Left cardiac atrium (tissue), 4 donors: ENCODE measurements at places on chromosomes 7 and 10. TPM values are rescaled to one million over a fixed set of nuclear protein-coding genes. Genes with fewer than 3 reads are reported as not detected.

DNA sequence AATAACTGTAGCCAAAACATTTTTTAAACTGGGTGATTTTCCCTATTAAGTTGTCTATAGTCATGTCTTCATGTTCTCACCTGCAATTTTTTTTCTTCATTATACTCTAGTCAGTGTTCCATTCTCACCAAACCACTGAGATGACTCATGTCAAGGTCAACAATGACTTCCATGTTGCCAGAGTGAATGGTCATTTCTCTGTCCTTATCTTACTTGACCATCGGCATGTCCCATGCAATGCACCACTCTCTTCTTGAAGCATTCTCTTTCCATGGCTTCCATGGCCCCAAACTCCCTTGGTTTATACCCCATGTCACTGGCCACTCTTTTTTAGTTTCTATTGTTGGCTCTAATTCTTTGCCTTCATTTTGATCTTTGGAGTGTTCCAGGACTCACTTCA, 173.9 kb downstream of the PPP1R17 start:
- DNase-seq, result no peak

GRCh38 chr10:84531396-84531795, 203.0 kb downstream of the CCSER2 start:
- no peak for DNase-seq

GRCh38 chr10:71520042-71520441, 123.3 kb downstream of the CDH23 start:
- DNase-seq, result no peak

DNA sequence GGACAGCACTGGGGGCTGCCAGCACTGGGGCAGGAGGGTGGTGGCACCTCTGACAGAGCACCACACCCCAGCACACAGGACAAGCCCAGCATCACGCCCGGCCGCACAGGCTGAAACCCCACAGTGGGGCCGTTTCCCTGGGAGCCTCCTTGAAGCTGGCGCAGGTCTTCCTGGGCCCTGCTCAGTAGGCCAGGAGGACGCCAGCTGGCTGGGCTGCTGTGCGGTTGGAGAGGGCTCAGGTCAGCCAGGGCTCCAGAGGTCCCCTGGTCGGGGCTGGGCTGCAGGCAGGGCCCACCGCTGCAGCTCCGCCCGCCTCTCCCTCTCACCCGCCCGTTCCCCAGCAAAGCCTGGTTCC, 137.3 kb downstream of the TCERG1L start:
- DNase-seq, result no peak

DNA sequence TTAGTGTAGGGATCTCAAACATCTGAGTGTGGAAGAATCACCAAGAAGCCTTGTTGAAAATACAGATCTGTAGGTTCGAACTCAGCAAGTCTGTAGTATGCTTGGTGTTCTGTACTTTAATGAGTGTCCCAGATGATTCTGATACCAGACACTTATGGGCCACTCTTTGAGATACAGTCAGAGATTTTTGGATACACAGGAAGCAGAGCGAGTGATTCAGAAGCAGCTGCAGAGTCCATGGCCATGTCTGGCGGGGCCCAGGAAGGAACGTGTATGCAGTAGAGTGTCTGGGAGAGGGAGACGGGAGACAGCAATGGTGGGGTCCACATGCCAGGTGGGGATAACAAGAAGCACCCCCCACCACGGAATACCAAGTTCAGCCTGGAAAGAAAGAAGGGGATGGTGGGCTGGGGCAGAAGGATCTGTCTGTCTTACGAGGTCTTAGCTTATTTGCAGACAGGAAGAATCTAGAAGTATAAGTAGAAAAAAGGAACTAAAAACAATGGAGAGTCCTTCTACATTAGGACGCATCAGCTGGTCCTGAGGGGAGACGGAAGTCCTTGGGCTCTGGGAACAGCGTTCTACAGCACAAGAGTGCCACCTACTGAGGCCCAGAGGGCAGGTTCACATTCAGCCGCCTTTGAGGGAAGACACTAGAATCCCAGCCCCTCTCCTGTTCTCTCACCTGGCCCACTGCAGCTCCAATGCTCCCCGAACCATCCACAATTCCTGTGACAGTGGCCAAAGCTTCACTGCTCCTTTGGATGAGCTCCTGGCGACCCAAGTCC, 55.4 kb downstream of the SLC37A3 start:
- DNase-seq, result peak; percentile 41

DNA sequence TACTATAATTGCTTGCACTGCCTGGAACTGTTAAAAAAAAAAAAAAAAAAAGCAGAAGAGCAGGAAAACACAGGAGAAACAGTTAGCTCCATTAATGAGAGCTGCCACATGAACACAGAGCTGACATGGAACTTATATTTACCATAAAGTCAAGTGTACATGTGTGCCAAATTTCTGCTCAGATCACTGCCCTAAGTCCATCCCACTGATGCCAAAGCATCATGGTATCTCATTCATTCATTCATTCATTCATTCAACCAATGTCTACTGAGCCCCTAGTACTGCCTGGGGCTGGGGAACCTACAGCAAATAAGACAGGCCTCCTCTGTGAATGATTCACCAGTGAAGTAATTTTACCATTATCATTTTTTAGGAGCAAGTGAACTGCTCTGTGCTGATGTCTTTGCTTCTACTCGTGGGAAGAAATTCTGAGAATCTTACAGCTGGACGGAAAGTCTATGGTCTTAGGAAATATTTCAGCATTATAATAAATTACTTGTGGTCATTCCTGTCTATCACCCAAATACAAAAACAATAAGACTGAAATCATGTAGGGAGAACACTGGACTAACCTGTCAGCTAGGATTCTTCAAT, 58.8 kb upstream of the ABLIM1 start:
- DNase-seq, result no peak

GRCh38 chr10:96124230-96125141, 5.6 kb upstream of the ZNF518A start:
- DNase-seq, result no peak

GRCh38 chr7:2307690-2308107, 6.5 kb downstream of the SNX8 start:
- DNase-seq, result no peak

DNA sequence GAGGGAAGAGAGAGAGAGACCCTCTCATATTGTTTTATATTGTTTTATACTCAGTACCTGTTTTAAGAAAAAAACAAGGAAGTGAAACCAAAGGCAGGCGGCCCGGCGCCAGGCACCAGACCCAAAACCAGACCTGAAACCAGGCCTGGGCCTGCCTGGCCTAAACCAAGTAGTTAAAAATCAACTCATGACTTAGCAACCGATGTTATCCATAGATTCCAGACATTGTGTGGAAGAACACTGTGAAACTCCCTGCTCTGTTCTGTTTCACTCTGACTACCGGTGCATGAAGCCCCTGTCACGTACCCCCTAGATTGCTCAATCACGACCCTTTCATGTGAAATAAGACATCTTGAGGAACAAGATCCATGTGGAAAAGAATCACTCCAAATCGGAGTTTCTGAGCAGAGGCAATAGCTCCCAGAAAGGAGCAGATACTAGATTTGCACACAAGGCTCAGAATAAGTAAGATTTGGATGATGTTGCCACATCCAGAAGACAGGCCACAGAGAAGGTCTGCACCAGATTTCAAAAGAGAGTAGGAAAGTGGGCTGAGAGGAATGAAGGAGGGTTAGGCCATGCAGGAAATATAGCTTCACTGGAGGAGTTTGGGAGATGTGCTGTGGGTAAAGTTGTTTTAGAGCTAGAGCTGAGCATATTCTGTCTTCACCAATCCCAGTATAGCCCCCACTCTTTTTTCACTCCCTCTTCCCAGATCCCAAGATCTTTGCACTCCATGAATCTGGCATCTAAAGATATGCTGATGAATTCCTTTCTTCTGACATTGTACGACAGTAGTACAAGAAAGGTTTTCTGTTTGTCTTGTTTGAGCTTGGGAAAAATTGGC, 8.8 kb upstream of the ZNF248 start:
- no peak for DNase-seq

DNA sequence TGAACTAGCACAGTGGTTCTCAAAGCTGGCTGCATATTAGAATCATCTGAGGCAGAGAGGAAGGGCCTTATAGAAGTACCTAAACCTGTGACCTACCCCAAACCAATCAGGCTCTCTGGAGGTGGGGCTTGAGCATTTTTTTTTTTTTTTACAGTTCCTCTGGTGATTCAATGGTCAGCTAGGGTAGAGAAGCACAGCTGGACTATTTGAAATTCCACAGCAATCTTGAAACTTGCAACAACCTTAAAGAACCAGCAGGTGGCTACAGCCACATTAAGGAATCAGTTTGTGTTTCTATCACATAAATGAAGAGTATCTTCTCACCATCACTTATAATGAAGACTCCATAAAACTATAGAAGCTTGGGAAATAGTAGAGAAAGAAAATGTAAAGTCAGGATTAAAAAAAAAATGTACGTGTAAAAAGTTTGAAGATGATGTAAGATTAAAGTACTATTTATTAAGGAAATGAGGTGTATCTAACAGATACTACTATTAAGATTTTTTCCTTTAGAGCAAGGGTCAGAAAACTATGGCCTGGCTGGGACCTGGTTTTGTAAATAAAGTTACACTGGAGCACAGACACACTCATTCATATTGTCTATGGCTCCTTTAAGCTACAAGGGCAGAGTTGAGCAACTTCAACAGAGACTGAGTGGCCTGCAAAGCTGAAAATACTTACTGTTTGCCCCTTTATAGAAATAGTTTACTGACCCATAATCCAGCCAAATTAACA, 3.8 kb downstream of the RTKN2 start:
- DNase-seq, result no peak

- no peak for DNase-seq
Observed at GRCh38 chr7:96658022-96658412, 51.6 kb downstream of the SEM1 start.

DNA sequence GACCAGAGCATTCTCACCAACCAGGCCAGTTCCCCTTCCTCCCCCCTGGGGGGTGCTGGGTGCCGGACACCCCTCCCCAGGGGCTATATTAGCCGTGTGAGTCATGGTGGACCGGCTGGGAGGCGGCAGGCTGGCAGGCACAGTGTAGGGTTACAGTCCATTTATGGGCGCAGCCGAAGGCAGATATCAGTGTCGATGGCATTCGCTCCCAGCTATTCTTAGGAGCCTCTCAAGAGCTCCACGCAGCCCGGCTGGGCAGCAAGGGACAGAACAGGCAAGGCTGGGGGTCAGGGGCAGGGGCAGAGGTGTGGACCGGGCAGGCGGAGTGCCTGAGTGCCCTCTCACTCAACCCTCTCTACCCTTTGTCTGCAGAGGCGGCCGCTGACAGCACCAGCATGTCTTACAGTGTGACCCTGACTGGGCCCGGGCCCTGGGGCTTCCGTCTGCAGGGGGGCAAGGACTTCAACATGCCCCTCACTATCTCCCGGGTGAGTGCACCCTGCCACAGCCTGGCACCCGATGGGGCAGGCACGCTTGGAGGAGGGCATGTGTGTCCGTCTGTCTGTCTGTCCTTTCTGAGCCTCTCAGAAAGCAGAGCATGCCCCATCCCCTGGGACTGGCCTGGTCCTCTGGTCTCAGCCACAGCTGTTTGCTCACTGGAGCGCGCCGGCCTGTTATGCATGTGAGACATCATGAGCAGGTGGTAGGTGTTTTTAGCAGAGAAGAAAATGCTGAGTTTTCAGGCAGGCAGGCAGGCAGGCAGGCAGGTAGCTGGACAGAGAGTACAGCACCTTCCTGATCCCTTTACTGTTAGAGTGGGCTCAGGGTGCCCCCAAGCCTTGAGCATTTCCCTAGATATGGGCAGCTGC, at the start of gene LDB3:
Gene LDB3 (plus strand): TSS at position 215 of the 869 bp plus-strand sequence. CDS start 181 bp downstream, at position 396.
- DNase-seq, result peak; percentile 73

- DNase-seq, result no peak
Observed at GRCh38 chr7:105010504-105011130, 3.4 kb upstream of the KMT2E start.

DNA sequence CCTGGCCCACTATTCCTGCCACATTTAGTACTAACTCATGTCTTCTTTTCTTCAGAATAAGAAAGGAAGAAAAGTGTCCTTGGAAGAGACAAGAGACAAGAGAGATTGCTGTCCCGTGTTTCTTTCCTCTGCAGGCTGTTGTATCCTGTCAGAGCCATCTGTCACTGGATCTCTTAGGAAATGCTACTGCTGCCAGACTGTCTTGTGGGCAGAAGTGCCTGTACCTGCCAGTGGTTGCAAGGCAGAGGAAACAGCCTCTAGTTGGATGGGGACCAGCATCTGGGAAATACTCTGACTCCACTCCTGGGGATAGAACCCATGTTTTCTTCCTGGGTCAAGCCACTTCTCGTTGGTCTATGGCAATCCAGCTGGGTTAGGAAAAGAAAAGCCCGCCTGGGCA, 16.7 kb upstream of the MAP3K8 start:
- DNase-seq, result no peak

- no peak for DNase-seq
Observed at GRCh38 chr10:21238044-21238443, 287.4 kb downstream of the SKIDA1 start.

DNA sequence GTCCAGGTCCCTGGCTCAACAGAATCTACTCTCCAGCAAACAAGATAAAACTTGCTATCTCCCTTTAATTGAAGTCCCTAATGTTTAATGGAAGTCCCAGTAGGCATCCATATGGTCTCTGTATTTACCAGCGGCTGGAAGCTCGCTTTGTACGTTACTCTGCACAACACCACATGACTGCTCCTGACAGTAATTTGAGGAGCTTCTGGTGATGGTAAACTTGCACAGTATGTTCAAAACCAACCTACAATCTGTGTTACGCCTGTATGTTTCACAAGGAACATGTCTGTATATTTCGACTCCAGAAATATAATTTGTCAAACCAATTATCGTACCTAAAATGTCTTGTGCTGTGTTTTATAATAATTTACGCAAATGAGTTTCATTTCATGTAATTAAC, 4.4 kb upstream of the TECPR1 start:
- no peak for DNase-seq

- peak; percentile 68 for DNase-seq
Observed at GRCh38 chr10:91681361-91682276, 48.7 kb upstream of the PPP1R3C start.

DNA sequence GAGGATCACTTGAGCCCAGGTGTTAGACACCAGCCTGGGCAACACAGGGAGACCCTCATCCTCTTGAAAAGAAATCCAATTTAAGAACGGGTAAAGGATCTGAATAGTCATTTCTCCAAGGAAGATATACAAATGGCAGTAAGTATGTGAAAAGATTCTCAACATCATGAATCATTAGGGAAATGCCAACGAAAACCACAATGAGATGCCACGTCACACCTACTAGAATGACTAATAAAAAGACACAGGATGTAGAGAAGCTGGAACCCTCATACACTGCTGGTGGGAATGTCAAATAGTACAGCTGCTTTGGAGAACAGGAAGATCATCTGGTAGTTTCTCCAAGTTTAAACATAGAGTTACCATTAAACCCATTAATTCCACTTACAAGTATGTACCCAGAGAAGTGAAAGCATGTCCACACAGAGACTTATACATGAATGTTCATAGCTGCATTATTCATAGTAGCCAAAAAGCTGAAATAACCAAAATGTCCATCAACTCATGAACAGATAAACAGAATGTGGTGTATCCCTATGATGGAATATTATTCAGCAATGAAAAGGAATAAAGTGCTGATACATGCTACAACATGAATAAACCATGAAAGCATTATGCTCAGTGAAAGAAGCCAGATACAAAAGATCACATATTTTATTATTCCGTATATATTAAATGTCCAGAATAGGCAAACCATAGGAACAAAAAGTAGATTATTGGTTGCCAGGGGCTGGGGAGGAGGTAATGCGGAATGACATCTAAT, 13.1 kb upstream of the ZMIZ2 start:
- DNase-seq, result no peak

The GBX1 gene
- not detected for total RNA-seq

The PTF1A gene
- not detected for total RNA-seq

The IFIT3 gene
- total RNA-seq, result 8.6 TPM

The PNLIPRP2 gene
- not detected for total RNA-seq

The HTR7 gene
- total RNA-seq, result 0.32 TPM
